ENCODE measurements at places on chromosomes 7 and 10.

- DNase-seq: no peak
These were observed 195.0 kb upstream of the PLXNA4 start for GRCh38 chr7:132771301-132771730.

DNA sequence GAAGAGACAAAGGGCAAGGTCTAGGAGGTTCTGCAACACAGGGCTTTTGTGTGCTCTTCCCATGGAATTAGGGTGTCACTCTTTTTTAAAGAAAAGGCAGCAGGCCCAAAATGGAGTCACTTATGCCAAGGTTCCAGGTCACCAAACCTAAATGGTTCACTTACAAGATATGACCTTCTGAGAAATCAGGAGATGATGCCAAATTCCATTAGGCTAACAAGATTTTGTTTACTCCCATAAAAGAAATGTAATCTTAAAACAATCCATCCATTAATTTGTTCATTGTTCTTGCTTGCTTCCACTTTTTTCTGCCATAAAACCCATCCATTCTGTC, 158.1 kb downstream of the SNX13 start:
- no peak for DNase-seq

DNA sequence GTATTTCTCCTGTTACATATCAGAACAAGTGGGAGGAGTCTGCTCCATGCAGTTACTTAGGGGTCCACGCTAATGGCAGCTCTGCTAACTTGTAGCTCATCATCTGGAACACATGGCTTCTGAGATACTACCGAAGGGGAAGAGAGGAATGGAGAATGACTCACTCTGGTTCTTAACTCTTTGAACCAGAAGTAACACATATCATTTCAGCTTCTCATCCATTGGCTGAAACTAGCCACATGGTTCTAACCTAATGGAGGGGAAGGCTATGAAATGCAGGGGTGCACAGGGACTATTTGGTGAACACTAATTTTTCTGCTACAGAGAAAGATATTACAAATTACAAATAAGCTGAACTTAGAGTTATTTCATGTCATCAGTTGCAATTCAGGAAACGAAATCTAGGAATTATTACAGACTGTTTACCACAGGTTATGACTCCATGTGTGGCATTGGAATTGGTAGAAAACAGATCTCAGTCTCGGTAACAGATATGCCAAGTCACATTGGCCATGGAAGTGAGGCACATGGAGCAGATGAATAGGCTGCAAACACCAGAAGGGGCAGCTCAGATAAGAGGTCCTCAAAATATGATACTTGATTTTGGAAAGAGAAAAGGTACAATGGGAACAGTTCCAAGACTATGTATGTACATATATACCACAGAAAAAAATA, 9.4 kb upstream of the KAT6B start:
- DNase-seq: no peak

GRCh38 chr7:148588670-148589131, 1.9 kb upstream of the C7orf33 start:
- DNase-seq: no peak

GRCh38 chr10:115422624-115423023, 329.5 kb downstream of the ATRNL1 start:
- no peak for DNase-seq

- no peak for DNase-seq
These were observed 100.8 kb downstream of the SGMS1 start for GRCh38 chr10:50522908-50523307.

DNA sequence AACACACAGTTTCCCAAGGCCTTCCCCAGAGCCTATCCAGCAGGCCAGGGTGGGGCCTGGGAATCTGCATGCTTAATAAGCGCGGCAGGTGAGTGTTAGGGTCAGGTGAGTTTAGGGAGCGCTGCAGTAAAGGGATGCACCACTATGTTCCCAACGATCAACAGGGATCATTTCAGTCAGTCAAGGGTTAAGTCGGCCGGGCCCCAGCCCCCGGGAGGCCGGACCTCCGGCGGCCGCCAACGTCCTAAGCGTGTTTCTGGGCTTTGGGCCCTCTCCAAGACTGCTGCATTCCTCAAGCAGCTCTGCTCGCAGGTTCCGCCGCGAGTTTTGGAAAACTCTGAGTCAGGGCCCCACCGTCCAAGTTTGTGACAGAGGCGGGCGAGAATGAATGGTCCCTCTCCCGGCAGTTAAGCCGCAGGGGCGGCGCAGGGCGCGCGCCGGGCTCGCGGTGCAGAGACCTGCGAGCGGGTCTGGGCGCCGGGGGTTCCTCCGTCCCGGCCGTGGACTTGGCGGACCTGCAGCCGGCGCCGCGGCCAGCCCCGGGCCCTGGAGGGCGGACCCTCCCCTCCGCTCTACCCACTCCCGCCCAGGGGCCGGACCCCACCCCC, 81.6 kb downstream of the ARHGAP22 start:
- DNase-seq: peak; percentile 48

GRCh38 chr7:33981671-33982424, 76.5 kb downstream of the BMPER start:
- DNase-seq: no peak

DNA sequence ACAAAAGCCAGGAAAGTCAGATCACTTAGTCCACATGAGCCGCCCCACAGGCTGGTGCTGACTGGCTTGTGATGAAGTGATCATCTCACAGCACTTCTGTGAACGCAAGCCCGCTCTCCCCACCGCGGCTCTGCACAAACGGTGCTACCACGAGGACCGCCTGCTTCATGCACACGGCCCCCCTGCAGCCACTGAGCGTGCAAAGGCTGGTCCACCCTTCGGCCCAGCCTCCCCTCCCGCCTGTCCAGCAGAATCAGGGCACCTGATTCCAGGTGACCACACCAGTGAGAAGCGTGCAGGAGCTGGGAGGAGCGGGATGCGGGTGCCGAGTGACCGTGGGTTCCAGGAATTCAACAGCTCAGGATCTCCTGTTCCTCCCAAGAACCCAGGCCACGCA, 32.2 kb downstream of the MAD1L1 start:
- DNase-seq: no peak

DNA sequence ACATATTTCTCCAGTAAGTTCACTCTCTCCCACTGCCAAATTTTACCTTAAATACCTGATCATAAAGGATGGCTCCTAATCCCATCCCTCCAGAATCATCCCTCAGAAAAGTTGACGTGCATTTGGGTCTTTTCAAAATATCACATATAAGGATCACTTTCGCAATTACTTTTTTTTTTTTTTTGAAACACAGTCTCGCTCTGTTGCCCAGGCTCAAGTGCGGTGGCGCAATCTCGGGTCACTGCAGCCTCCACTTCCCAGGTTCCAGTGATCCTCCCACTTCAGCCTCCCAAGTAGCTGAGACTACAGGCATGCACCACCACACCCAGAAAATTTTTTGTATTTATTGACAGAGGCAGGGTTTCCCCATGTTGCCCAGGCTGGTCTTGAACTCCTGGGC, 17.4 kb downstream of the ZCWPW1 start:
- DNase-seq: no peak

DNA sequence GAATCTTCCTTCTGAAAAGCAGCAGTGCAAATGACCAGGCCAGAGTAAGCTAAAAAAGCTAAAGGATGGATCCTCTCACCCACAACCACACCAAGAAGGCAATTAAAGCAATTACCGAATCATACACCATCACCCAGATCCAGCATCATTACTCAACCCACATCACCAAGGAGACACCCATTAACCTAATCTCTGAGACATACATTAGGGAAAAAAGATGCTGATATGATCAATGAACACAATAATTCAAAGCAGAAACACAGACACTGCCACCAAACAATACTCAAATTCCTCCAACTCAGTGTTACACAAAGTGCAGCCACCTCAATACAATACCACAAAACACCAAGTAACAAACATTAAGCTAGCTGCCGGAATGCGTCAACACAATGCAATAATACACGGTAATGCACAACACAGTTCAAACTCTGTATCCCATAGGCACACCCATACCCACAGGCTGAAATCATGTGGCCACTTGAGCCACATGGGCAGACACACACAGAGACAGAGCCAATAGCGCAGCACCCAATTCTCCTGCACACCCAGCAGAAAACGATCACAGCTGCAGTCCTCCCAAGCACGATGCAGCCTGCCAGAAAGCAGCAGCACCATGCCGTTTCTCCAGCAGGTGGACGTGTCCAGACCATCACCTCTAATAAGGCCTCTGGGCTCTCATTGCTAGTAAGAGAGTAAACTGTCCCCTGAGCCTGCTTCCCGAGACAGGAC, 21.5 kb downstream of the PAX2 start:
- no peak for DNase-seq

- no peak for DNase-seq
These were observed 156.6 kb upstream of the TMEM196 start for GRCh38 chr7:19930051-19930450.

GRCh38 chr7:81272176-81272575, 353.3 kb upstream of the SEMA3C start:
- DNase-seq: no peak
